ENCODE measurements at places on chromosomes 5 and 9.

GRCh38 chr5:177302354-177303110, 987 bp downstream of the RAB24 start:
- no peak for DNase-seq

DNA sequence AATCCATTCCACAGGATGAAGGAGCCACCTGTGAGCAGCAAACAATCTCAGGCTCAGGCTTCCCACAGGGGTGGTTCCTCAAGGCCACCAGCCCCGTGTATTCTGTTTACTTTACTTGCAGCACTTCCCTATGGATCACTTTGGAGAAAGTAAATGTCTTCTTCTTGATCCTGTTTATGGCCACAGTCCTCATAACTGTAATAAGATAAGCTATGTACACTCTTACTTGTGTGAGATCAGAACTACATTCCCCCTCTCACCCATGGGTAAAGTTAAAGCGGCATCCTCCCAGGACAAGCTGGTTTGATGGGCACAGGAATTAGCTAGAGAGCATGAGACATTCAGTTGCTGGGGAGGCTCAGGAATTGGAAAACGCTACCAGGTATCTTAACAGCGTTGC, 86.1 kb downstream of the TMEM215 start:
- DNase-seq = no peak

DNA sequence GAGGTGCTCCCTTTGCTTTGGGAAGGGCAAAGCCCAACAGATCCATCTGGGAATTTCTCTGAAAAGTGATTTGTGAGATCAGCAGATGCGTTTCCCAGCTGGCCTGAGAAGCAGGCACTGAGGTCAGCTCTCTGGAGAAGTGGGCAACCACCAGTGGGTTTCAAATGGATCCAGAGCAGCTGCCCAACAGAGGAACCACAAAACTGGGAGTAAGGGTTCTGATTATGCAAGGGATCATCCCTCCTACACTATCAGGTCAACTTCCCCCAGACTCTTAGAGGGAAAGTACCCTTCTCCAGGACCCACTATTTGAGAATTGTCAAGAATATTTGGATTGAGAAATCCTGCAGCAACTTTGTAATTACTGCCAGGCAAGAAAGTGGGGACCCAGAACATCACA, 21.7 kb downstream of the CCL28 start:
- DNase-seq = no peak

DNA sequence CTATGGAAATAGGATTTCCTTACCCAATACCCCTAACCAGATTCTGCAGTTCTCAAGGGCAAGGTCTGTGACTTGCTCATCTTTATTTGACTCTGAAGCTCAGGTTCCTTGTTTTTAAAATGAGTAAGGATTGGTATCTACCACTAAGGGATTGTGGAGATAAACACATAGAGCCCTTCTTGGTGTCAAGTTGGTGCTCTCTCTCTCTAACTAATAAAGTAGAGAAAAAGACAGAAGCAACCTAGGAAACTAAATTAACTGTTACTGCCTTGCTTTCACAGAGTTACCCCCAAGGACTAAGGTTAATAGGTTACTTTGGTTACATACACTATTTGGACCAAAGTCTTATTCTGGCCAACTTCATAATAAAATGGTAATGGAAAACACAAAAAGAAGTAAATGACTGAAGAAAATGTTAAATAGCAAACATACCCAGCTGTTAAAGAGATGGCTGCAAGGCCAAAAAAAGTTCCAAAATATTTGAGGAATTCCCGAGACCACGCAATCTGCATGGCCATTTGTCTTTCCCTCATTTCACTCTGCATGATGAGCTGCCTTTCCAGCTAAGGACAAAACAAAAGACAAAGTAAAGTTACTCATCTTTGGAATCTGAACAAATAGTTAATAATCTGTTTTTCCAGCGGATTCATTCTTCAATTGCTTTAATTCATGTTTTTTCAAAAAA, 21.8 kb upstream of the RLN1 start:
- no peak for DNase-seq

Measured in stimulated activated CD8-positive, alpha-beta memory T cell treated with anti-CD3 and anti-CD28 coated beads, Interleukin-2, amount 100 ng/mL, for 48 hours (primary cell).